BE2C (cell line): ENCODE measurements at places on chromosomes 1 and 21.

DNA sequence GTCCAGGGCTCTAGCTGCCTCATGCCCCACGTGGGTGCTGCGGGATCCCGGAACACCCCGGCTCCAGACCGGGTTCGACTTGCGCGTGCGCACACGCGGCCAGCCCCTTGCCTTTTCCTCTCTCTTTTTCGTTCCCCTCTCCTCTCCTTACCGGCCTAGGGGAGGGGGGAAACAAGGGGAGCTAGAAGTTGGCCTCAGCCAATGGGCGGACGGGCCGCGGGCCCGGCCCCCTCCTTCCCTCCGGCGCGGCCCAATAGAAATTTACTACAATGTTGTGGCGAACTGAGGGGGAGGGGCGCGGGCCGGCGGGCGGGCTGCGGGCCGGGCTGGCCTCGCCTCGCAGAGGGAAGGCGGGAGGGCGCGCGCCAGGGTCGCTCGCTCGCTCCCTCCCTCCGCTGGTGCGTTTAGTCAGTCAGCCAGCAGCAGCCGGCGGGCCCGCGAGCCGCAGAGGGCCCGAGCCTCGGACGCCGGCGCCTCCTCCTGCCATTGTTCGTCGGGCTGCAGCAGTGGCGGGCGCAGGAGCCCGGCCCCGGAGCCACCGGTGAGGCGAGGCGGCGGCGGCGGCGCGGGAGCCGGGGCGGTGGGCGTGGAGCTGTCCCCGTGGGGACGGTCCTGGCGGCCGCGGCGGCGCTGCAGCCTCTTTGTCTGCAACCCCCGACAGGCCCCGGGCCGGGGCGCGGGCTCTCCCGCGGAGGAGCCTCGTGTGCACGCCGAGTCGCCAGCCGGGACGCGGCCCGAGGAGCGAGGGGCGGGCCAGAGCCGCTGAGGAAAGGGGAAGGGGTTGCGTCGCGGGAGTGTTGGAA lies at the start of gene EPB41:
EPB41 (plus strand) TSS at position 342 of the 803 bp plus-strand sequence. CDS start 72,869 bp downstream, outside the sequence.
- DNase-seq: peak; percentile 95

GRCh38 chr1:66365635-66366034 lies 168.3 kb upstream of the SGIP1 start:
- DNase-seq: no peak

GRCh38 chr1:12172042-12172851 lies 5.5 kb downstream of the TNFRSF1B start:
- no peak for DNase-seq

GRCh38 chr1:87766737-87767136 lies 438.1 kb downstream of the LMO4 start:
- no peak for DNase-seq
